ENCODE measurements at places on chromosomes 1 and 21. TPM values are rescaled to one million over a fixed set of nuclear protein-coding genes. Genes with fewer than 3 reads are reported as not detected.

Gene KPRP
- polyA plus RNA-seq = not detected

DNA sequence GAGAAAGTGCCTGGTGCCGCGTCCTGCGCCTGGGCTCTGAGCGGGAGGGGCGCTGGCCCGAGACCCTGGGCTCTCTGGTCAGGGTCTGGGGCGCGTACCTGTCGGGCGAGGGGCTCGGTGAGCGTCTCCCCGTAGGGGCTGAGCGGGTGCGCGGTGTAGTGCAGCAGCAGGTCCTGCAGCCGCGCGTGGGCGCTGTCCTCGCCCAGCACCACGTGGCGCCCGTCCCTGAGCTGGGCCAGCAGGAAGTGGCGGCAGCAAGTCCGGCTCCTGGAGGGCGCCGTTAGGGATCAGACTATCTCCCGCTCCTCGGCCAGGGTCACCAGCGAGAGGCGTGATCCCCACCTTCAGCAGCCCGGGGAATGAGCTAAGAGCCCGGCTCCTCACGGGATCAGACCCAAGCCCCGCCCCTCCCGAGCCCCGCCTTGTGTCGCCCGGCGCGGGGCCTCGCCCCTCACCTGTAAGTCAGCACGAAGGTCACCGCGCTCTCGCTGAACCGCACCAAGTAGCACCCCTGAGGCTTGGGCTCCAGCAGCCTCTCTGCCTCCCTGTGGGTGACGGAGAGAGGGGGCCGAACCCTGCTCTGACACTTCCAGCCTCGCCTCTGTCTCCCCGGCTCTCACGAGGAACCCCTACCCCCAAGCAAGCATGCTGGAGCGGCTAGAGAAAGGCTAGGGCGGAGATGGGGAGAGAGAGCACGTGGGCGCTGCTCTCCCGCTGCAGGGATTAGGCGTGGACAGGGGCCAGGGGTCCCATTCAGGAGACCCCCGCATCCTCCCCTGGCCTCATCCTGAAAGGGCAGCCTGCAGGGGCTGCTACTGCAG lies 2.7 kb downstream of the SH2D2A start:
- peak; percentile 52 for DNase-seq

Gene TMEM52
- 3.1 TPM for polyA plus RNA-seq

- DNase-seq = no peak
These were observed 64.2 kb upstream of the CD1D start for GRCh38 chr1:158116311-158117167.

DNA sequence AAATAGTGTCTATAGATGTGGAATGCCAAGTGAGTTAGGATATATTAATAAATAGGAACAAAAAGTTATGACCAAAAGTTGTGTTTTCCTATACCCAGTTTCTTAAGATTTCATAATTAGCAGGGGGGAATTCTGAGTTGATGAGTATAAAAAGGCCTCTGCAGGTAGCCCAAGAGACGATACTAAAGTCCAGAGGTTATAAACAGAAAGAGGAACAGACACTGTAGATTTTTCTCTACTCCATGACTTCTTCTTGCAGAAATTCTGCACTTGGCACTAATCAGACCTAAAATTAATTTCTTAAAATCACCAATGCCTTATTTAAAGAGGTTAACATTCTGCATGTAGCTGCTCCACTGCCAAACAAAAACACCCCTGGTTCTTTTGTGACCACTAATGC lies 62.6 kb downstream of the ROR1 start:
- no peak for DNase-seq

DNA sequence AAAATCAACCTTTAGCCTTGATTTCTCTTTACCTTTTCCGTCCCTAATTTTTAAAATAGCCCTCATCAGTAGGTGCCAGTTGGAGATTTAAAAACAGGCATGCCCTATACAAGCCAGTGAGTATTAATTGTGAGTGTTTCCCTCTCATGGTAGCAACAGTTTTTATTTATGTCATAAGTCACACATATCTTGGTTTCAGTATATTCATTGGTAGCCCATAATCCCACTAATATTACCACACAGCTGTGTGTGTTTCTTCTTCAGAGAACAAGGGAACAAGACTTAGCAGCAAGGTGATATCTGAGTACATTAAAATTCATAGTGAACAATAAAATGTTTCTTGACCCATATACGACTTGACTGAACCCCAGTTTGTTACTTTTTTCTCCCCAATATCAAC lies 68.6 kb upstream of the HSPA13 start:
- DNase-seq = peak; percentile 1

DNA sequence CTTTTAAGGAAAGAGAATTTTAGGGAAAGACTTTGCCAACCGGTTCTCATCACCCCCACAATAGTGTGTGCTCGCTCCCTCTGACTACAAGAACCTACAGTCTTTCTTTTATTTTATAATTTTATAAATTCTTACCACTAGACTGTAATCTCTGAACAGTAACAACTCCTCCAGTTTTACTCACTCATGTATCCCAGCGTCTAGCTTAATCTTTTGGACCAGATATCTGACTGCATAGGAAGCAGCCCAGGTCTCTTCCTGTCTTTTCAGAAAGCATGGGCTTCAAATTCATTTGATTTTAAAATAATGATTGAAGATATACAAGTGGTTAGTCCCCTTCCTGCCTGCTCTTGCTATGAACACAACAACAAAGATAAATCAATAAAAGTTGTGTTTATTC lies 19.0 kb upstream of the DUSP10 start:
- DNase-seq = no peak

GRCh38 chr21:42672699-42673458 lies 19.5 kb downstream of the PDE9A start:
- DNase-seq = no peak

DNA sequence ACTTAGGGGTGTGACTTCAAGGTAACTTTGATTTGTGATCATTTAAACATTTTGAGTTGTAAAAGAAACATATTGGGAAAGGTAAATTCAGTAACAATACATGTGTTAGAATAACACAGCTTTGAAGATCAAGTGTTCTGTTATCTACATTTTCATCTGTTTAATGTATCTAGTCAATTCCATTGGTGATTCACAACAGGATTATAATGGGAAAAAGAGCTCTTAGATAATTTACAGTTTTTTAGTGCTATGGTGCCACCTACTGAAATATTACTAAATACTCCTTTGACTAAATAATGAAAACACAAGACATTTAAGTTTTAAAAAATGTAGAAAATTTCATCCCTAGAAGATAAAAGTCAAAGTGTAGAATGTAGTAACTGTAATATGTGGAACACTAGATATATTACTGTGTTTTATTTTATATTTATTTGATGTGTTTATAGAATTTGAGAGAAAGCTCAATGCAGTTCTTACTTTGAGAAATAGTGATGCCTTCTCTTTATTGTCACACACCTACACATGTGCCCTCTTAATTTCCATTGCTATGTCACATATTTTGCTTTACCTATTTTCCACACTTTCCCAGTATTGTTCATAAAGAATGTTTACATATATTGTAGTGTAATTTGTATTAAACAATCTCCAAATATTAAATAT lies 47.4 kb downstream of the PTPRC start:
- peak; percentile 74 for DNase-seq

- DNase-seq = no peak
These were observed 88.1 kb downstream of the COP1 start for GRCh38 chr1:176118985-176119384.
